ENCODE measurements at places on chromosomes 16 and 17.

DNA sequence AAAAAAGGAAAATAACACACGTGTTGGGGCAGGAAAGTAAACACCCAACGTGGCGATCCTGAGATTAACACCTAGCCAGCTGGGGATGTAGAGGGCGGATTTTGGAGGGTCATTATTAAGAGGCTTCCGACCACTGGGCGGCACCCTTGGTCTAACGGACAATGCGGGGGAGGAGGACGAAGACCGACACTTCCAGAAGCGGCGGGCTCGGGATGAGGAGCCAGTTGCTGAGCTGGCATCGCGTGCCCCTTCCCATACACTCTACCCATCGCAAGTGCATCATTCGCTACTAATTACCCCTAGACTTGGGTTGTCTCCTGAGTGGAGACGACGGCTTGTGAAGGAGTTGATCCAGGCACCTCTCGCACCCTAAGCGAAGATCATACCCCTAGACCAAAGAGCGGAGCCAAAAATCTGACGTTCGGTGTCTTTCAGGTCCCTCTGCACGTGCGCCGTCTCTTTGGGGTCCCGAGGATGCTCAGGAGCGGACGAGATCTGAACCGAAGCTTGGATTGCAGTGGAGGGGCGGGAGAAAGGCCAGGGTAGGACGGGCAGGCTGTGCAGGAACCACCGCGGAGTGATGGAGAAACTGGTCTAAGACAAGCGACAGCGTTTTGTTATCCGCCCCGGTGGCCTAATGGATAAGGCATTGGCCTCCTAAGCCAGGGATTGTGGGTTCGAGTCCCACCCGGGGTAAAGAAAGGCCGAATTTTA lies 17.6 kb downstream of the ZNF213 start:
- peak; percentile 79 for DNase-seq

DNA sequence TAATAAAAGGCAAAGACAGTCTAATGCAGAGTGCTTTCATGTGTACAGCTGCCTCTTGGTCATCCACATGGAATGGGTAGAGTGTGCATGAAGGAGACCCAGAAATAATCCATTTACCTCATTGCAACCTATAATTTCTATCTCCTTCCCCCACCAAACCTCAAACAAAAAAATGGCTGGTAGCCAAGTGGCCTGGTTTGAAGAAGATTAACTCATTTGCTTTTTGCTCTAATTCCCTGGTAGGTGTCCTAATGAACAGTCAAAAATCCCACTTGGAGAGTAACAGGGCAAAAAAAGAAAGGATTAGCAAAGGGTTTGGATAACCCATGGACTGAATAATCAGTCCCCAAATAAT lies 13.0 kb upstream of the LYRM9 start:
- DNase-seq = no peak

DNA sequence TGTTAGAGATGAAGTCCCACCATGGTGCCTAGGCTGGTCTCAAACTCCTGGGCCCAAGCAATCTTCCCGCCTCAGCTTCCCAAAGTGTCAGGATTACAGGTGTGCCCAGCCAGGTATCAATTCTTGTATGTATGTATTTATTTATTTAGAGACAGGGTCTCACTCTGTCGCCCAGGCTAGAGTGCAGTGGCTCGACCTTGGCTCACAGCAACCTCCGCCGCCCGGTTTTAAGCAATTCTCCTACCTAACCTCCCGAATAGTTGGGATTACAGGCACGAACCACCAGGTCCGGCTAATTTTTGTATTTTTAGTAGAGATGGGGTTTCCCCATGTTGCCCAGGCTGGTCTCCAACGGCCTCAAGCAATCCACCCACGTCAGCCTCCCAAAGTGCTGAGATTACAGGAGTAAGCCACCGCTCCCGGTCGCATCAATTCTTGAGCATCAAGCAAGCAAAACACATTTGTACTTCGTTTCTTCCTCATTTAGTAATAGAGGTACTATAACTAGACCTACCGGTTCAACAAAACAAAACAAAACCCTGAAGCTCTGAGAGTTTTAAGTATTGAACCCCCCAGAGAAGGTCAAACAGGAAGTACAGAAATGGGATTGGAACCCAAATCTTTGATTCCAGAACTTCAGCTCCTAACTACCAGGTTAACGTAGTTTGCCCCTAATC lies 1.0 kb upstream of the ZNF500 start:
- no peak for DNase-seq

DNA sequence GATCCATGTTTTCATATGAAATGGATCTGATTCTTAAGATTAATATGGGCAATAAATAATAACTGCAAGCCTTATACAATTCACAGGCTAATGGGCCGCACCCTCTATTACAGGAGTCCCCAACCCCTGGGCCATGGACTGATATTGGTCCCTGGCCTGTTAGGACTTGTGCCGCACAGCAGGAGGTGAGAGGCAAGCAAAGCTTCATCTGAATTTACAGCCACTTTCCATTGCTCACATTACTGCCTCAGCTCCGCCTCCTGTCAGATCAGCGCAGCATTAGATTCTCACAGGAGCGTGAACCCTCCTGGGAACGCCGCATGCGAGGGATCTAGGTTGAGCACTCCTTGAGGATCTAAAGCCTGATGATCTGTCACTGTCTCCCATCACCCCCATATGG lies 26.8 kb downstream of the METTL16 start:
- no peak for DNase-seq

GRCh38 chr16:20901436-20902112 lies 1.0 kb downstream of the LYRM1 start:
- DNase-seq = no peak

DNA sequence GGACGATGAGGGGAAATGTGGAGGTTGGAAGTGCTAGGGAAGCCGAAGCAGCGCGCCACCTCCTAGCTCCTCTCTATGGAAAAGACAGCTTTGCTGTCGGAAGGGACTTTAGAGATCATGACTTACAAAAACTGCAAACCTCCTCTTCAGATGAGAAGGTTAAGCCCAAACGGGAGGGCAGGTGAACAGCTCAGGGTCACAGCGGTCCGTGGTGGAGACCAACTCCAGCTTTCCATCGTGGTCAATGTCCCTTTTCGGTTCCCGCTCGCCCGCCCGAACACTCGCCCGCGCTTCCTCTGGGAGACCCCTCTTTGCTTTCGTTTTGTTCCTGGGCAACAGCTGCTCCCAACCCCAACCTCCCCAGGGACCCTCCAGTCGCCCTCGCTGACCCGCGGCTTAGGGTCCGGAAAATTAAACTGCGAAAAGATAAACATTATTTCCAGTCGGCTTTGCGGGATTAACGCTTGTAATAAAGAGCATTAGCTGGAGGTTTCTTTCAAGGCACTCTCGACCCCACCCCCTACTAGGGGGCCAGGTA lies 7.7 kb downstream of the IRX6 start:
- no peak for DNase-seq

DNA sequence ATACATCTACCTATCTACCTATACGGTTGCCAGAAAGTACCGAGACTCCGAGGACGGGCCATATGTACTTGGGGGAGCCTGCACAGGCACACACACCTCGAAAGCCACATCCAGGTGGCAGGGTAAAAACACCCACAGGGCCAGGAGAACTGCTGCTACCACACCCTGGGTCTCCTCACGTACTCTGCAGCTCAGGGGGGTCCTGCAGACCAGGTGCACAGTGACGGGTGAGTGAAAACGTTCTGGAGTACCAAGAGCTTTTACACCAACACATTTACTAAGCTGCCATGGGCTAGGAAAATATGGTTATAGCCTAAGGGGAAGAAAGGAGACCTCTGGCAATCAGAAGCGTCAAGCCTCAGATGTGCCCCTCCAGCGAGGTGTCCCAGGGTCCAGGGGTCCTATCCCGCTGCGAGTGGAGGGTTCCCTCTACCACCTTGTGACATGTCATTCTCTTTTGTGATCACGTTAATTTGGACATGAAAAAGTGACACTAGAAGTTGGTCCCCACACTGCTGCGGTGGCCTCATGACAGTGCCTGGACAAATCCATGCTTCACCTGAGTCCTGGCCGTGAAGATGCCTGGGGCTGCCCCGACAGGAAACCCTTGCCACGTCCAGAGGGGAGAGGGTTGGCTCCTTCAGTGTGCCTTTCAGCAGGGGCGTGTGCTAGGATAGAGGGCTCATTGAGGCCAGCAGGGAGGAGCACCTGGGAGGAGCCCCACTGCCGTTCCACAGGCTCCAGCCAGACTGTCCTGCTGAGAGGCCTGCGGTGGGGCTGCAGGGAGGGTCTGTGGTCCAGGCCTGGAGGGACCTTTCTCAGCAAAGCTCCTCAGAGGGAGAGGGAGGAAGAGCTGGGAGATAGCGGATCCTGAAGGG lies 1.8 kb downstream of the CANT1 start:
- no peak for DNase-seq

- no peak for DNase-seq
Measured at GRCh38 chr16:534135-534534, 6.6 kb downstream of the CAPN15 start.

DNA sequence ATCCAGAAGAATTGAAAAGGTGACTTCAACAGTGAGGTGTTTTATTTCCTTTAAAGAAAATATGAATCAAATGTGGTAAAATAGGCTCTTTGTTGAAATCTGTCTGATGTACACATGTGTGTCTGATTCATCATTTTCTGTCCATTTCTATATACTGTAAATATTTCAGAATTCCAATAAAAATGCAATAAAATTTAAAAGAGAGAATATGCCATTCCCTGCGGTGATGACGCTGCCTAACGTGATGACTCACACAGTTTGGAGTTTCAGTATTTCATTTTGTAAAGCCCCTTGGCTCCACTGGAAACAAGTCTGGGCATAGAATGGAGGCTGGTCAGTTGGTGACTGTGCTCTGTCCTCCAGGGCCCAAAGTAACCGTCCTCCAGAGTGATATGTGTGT lies 482.5 kb upstream of the CDH5 start:
- no peak for DNase-seq

DNA sequence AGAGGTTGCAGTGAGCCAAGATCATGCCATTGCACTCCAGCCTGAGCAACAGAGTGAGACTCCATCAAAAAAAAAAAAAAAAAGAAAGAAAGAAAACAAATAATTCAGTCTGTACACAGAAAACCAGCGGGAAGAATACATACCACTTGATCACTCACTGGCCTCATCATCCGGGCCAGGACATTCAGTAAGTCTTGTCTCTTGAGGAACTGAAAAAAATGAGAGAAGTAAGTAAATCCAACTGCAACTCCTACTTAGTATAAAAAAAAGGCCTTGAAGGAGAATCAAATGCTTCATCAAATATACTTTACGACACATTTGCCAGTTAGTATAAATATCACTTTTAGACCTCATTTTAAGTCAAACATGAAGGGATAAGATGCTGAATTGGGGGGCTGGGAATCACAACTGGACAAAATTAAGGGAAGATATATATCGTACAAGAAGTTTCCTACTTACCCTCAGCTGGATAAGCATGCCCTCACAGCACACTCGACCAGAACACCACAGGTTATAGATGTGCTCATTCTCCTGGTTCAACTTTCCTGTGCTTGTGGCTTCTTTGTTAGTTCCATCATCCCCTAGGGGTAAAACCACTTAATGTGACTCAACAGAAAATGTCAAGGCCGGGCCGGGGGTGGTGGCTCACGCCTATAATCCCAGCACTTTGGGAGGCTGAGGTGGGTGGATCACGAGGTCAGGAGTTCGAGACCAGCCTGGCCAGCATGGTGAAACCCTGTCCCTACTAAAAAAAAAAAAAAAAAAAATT lies 12.4 kb downstream of the CCDC47 start:
- DNase-seq = no peak

DNA sequence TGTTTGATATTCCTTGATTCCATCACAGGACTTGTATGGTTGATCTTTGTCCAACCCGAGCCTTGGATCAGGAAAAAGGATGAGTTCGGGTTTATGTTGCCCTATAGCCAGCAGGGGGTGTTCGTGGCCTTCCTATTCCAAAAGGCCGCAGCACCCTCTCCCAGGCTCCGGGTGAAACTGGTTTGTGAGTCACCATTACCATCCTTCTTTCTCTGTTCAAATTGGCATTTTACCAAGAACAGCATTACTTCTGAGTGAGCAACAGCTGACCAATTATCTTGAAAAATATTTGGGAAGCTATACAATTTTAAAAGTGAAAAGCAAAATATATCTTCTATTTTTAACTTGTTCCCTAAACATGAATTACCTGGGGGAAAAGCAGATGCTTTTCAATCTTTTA lies 24.3 kb upstream of the KRT20 start:
- DNase-seq = peak; percentile 20

GRCh38 chr16:2187212-2187611 lies 9.2 kb downstream of the CASKIN1 start:
- no peak for DNase-seq

DNA sequence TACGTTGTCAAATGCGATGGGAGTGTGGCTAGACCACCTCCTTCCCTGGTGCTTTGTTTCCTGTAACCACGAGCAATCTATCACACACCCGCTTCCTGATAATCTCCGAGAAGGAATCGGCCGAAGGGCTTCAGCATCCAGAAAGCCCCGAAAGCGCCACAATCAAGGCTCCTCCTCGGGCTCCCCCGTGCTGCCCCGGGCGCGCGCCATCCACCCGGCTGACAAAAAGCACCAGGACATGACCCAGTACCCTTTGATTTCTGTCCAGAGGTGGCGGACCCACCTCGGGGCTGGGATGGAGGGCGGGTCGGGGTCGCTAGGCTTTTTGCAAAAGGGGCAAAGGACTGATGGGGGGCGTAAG lies 743 bp upstream of the ARMC7 start:
- DNase-seq = no peak

DNA sequence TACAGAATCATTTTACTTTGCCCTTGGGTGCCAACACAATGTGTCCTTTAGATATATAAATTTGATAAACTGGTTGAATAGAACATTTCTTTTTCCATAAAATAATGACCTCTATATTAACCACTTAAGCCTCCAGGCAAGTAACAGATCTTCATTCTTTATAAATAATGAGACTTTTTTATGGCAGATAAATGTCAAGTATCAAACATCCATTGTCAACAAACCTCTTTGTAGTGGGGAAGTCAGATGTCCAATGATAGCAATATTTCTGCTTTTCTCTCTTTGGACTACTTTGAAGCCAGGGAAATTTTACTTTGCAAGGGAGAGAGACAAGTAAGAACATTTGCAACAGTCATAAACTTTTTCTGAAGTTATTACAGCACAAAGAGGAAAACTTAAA lies 841.2 kb downstream of the CDH8 start:
- DNase-seq = no peak

GRCh38 chr16:3119701-3120408 lies 7.5 kb downstream of the ZNF205 start:
- DNase-seq = no peak

DNA sequence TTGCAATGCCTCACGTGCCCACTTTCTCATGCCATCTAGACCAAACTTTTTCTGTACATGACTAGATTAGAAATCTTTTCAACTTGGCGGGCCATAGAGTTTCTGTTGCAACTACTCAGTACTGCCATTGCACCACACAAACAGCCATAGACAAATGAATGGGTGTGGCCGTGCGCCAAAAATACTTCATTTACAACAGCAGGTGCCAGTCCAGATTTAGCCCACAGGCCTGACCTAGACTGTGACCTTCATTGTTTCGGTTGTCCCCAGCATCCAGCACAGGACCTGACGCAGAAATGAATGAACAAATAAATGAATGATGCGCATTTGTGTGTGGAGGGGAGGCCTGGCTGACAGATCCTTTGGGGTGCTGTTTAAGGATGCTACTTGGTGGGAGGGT lies 14.3 kb upstream of the PDK2 start:
- DNase-seq = no peak

GRCh38 chr16:83402967-83403366 lies 404.8 kb upstream of the HSBP1 start:
- DNase-seq = no peak

Data from T-helper 2 cell (primary cell).